ENCODE measurements at places on chromosomes 5 and 9.
A peak's percentile ranks its signal among the peaks of the same experiment; 100 is the strongest.

DNA sequence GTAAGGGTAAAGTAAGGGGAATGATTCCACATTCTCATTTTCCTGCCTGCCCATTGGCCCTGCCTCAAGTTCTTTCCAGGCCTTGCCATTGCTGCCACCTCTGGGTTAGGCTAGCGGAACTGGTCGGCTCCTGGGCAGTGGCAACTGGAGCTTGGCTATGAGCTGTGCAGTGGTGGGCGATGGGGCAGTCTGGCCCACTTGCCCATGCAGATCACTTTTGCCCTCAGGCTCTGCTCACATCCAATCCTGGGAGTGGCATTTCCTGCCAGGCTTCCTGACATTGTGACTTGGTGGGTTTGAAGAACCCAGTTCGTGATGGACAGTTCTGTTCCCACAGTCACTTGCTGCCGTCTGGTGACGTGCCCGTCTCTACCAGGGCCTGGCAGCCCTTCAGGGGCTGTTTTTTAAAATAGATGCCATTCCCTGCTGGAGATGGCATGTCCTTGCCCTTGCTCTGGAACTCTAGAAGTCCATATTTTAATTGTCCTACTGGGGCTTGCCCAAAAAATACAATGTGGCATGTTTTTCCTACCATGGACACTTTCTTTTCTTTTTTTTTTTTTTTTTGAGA, 86.1 kb downstream of the FGF18 start:
- no peak for DNase-seq

DNA sequence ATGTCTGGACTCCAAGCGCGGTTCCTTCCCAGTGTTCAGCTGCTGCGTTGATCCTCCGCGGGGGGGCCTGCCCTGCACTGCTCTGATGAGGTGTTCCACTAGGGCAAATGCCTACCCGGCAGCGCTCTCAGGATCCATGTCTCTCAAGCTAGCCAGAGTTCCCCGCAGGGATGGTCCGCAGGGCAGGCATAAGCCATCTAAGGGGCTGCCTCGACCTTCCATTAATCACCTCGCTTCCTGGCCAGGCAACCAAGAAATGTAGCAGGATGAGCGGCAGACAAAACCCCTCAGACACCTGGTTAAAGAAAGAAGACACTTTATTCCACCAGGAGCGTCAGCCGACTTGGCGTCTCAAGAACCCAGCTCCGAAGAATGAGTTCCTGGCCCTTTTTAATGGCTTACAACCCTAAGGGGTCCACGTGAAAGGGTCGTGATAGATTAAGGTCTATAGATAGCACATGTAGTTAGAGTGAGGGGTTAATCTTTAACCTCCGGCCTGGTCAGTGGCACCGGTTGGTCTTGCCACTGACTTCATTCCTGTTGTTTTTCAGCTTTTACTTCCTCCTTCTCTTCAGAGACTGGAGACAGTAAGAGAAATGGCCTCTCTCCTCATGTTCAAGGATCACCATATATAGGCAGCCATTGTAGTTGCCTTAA, 47.2 kb upstream of the COX7C start:
- DNase-seq, result no peak

- DNase-seq, result no peak
These were observed 123.9 kb downstream of the SLIT3 start for GRCh38 chr5:169176709-169177694.

- DNase-seq, result peak; percentile 57
These were observed at the start of gene NUDT12 for GRCh38 chr5:103562453-103563157. Gene NUDT12 (minus strand): TSS chr5:103562789. CDS start chr5:103560248, 2,541 bp downstream.

DNA sequence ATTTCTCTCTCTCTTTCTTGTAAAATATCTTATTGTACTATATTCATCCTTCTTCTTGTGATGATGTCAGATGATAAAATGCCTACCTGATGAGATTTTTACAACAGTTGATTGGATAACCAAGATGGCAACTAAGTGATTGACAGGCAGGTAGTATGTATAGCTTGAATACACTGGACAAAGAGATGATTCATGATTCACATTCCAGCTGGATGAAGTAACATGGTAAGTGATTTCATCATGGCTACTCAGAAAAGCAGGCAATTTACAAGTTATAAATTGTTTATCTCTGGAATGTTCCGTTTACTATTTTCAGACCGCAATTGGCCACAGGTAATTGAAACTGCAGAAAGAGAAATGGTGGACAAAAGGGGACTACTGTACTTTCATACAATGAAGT, 1471.7 kb upstream of the C9orf72 start:
- DNase-seq, result no peak

GRCh38 chr9:87675906-87676515, 49.9 kb upstream of the CTSL start:
- DNase-seq, result no peak

- no peak for DNase-seq
These were observed 27.7 kb downstream of the PTCD2 start for GRCh38 chr5:72347801-72348308.

DNA sequence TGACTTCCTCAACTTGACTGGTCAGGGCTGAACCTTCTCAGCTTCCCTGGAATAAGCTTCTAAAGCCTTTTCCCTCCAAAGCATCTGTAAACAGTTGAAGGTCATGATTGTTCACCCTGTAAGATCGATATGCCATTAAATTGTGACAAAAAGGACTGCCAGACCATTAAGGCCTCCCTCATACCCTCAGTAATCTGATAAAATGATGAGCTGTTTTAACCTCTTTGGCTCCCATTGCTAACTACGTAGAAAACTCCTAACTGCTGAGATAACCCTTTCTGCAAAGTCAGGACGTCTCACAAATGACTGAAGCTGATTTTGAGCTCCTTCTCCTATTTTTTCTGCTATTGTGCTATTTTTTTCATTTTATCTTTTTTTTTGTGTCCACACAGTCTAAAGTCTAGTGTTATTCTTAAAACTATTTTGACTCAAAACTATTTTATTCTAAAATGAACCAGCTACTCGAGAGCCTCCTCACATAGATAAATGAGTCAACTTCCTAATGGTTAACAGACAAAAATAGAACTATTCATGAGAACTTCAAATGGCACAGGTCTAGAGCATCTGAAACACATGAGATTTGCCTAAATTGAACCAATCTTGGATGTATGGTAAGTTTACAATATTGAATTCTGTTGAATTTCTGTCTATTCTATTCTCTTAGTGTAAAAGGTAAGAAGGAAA, 395.6 kb upstream of the TLE4 start:
- no peak for DNase-seq

GRCh38 chr5:7462758-7463157, 66.8 kb downstream of the ADCY2 start:
- DNase-seq, result no peak

DNA sequence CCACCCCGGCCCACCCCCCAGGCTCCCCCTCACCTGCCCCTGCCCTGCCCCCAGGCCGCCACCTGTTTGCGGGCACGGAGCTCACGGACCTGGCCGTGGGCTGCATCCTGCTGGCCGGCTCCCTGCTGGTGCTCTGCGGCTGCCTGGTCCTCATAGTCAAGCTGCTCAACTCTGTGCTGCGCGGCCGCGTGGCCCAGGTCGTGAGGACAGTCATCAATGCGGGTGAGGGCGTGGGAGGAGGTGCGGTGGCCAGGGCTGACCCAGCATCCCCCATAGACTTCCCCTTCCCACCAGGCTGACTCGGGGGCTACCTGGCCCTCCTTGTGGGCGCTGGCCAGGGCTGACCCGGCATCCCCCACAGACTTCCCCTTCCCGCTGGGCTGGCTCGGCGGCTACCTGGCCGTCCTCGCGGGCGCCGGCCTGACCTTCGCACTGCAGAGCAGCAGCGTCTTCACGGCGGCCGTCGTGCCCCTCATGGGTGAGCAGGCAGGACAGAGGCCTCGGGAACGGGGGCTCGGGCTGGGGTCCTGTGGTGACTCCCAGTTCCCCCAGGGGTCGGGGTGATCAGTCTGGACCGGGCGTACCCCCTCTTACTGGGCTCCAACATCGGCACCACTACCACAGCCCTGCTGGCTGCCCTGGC, 3.5 kb downstream of the SLC34A3 start:
- DNase-seq, result no peak

DNA sequence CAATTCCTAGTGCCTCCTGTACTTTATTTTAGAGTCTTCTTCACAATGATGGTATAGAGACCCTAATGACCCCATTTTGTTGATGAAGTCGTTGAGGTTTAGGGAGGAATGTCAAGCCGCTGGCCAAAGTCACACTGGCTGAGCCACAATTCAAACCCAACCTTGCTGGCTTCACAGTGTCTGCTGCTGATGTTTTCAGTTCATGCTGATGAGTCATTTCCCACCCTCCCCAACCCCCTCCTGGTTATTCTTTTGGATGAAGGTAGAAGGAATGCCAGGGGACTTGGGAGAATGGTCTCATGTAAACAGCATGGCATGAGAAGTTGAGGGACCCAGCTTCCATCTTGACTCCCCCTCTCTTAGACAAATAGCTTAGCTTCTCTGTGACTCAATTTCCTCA, 68.6 kb downstream of the TMEM252 start:
- DNase-seq, result no peak

GRCh38 chr5:154767576-154767975, 12.4 kb downstream of the LARP1 start:
- DNase-seq, result no peak

- no peak for DNase-seq
These were observed 412.8 kb upstream of the PIK3R1 start for GRCh38 chr5:67802766-67803165.

GRCh38 chr9:17776735-17777134, 197.9 kb downstream of the SH3GL2 start:
- DNase-seq, result peak; percentile 65

DNA sequence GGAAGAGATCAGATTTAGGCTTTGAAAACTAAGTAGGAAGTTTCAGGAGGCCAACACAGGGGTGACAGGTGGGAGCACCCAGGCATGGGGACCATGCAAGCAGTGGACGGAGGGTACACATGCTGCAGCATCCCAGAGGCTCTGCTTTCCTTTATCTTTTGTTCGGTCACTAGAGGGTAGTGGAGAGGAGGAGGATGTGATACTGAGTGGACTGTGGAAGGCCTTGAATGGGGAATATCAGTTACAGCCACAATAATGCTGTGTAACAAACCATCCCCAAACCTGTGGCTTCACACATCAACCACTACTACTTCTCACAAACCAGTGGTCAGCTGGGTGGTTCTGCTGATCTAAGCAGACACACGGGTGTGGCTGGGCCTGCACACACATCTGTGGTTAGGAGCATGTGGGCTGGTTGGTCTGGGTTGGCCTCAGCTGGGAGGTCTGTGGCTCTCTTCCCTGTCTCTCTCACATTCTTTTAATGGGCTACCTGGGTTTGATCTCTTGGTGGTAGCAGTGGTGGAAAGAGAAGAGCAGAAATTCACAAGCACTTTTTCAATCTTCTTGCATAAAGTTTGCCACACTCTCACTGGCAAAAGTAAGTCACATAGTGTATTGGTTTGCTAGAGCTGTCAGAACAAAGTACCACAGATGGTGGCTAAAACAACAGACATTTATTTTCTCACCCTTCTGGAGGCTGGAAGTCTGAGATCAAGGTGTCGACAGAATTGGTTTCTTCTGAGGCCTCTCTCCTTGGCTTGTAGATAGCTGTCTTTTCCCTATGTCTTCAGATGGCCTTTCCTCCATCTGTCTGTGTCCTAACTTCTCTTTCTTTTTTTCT, 238.7 kb downstream of the AGTPBP1 start:
- DNase-seq, result no peak

DNA sequence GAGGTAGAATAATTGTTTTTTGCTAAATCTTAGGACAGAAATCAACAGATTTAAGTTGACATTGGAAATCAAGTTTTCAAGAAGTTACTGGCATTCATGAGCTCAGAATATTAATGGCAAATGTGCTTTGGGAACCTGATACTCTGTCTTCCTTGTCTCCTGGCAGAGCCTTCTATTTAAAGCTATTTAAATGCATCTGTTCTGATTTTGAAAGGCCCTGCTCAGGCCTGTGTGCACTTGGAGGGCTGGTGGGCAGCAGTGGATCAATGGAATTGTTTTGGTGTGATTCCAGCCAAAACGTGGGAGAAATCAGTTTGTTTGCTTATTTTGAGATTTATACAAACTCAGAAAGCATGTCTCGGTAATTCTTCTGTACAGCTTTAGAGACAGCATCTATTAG, 38.5 kb downstream of the FBXL7 start:
- DNase-seq, result no peak

- DNase-seq, result no peak
These were observed 206.3 kb downstream of the CSNK1G3 start for GRCh38 chr5:123718238-123718637.

GRCh38 chr9:2674141-2674824, 43.0 kb upstream of the KCNV2 start:
- DNase-seq, result no peak

GRCh38 chr5:150750469-150750868, 8.3 kb downstream of the DCTN4 start:
- no peak for DNase-seq

DNA sequence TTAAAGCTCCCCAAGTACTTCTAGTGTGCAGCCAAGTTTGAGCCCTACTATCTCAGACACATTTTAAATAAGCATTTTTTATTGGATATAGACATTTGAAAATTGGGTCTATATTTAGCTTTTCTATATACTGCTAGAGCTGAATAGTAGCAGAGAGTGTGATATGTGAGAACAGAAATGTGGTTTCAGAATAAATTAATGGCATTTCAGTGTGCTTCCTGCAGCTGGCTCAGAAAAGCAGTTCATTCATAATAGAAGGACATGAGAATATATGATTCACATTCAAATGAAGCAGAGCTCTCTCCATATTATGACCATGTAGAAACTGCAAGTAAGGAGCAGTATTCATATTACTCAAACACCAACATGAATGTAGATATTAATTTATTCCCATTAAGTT, 464.0 kb downstream of the PTPRD start:
- no peak for DNase-seq

GRCh38 chr5:124053340-124053739, 541.4 kb downstream of the CSNK1G3 start:
- DNase-seq, result no peak

DNA sequence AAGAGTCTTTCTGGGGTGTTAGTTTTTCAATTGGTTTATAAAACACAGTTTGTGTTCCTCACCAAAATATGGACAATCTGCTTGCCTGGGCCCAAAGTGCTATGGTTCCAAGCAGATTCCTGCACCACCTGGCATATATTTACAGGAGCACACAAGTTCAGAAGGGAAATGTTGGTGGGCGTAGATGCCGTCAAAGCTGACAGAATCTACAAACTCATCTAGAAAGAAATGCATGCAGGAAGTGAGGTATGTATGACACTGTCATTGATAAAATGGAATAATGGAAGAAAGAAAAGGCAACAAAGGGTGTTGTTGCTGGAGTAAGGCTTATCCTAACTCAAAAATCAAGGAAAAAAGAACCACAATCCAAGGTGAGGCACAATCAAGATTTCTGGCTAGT, 225.8 kb downstream of the MLLT3 start:
- DNase-seq, result no peak

- DNase-seq, result no peak
These were observed 477.0 kb downstream of the CCDC171 start for GRCh38 chr9:16029796-16030363.

- no peak for DNase-seq
These were observed 137.8 kb upstream of the CD180 start for GRCh38 chr5:67334373-67334772.
